T-helper 2 cell (primary cell): ENCODE measurements at places on chromosomes 5 and 9.

DNA sequence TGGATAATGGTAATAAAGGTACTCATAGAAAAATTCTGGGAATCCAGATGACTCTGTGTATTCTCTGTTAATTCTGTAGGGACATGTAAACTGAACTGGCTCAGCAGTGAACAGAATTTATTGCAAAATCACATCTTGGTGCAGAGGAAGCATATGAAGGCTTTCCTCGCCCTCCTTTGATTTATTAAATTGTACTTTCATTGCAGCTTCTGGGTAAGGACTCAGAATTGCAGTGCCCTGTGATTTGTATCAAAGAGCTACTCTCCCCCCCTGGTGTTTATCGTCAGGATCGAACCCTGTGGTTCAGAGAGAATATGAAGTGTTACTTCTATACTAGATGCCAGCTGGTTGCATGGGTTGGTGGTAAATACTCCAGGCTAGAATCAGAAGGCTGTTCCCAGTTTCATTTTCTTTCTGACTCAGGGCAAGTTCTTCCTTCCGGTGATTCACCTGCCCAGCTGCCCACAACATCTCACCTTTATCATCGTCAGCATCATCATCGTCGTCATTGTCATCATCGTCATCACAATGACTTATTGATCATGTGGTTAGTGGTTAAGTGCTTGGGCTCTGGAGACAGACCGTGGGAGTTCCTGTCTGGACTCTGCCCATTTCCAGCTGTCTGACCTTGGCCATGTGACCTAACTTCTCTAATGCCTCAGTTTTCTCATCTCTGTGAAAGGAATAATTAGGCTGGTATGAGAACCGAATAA is 238.8 kb downstream of the ARHGAP26 start:
- peak; percentile 99 for DNase-seq

DNA sequence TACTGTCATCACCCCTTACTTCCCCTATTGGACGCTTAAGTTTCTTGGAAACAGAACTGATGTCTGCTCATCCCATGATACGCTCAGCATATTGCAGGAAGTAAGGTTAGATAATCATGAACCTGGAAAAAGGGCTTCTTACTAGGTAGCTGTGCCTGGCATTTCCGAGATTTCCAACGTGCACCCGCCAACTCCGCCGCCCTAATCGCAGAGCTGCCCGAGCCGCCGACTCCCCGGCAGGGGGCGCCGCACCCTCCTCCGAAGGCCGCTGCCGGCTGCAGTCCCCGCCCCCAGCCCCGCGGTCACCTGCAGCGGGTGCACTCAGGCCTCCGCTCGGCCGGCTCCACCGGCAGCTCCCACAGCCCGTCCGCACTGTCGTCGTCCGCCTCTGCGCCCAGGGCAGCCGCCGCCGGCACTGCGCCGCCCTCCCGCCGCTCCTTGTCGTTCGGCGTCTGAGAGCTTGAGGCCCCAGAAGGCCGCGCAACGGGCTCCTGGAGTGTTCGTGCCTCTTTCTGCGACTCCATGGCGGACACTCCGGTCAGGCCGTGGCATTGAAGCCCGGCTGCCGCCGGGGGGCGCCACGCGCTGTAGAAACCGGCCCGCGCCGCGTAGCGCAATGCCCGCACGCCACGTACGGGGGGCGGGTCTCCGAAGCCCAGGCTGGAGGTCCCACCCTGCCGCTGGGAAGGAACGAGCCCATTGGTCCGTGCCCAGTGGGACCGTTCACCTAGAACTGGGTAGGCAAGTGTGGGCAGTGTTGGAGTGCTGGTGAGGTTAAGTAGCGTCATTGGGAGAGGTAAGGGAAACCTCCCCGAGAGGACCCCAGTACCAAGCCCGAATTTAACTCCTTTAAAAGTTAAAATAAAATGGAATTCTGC is at the start of gene DTWD2:
DTWD2 (minus strand) TSS at position 560 of the 878 bp plus-strand sequence; CDS start at position 524, 36 bp downstream.
- DNase-seq: peak; percentile 91

DNA sequence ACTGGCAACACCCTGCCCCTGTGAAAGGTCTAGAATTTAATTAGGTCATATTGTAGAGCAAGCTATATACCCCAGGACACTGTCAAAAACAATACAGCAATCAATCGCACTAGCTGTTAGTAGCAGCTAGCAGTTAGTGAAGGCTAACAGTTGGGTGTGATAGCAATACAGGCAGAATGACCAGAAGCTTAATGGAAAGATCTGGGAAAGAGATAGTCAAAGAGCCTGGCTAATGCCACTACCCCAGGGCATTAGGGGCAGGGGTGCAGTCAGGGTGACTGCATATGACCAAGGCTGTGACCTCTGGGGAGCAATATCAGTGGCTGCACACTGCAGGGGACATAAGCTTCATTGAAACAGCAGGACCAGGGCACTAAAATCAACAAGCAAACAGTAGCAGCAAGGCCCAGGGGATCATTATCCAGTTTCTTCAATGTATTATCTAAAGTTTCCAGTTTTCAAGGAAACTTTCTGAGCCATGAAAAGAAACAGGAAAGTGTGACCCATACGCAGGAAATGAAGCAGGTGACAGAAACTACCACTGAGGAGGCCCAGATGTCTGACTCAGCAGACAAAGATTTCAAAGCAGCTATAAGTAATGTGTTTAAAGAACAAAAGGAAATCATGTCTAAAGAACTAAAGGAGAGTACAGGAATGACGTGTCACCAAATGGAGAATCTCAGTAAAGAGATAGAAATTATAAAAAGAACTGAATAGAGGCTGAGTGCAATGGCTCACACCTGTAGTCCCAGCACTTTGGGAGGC is 82.4 kb downstream of the ZNF354C start:
- no peak for DNase-seq

- no peak for DNase-seq
Measured at GRCh38 chr5:156328766-156329165, 1.8 kb downstream of the SGCD start.

- no peak for DNase-seq
Measured at GRCh38 chr9:80995759-80996158, 693.6 kb downstream of the TLE1 start.

DNA sequence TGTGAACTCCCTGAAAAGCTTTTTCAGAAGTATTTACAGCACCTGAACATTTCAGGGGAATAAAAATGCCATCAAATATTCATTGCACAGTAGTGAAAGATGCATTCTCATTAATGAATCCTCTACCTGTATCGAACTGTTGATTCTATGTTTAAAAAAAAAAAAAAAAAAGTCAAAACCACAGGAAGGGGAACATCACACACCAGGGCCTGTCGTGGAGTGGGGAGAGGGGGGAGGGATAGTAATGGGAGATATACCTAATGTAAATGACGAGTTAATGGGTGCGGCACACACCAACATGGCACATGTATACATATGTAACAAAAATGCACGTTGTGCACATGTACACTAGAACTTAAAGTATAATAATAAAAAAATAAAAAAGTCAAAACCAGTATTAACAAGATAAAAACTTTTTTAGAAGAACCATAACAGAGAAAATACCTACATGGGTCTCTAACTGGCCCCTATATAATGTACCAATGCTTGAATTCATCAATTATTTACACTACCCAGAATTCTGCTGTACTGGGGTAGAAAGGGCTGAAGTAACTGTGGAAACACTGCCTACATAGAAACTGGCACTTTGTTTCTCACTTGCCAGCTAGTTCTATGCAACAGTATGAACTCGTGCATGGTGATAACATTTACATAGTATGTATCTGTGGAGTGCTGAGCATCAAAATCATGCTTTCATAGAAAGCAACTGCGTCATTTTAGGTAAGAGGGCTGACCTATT is 48.9 kb downstream of the GNAQ start:
- no peak for DNase-seq

- no peak for DNase-seq
Measured at GRCh38 chr9:6543204-6543603, 102.3 kb downstream of the GLDC start.

DNA sequence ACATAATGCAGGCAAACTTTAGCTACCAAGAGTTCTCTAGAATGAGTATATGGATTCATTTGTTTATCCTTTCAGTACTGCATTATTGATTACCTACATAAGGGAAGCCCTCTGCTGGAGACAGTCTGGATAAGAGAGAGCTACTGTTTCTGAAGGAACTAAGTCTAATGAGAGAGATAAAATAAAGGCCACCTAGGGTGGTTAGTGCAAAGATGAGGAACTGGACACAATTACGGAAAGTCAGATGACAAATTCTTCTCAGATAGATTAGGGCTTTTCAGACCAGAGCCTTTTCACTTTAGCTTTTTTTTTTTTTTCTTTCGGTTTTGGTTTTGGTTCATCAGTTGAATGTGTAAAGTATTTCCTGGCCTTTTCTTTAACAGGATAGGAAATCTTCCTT is 31.3 kb downstream of the ISOC1 start:
- peak; percentile 50 for DNase-seq

DNA sequence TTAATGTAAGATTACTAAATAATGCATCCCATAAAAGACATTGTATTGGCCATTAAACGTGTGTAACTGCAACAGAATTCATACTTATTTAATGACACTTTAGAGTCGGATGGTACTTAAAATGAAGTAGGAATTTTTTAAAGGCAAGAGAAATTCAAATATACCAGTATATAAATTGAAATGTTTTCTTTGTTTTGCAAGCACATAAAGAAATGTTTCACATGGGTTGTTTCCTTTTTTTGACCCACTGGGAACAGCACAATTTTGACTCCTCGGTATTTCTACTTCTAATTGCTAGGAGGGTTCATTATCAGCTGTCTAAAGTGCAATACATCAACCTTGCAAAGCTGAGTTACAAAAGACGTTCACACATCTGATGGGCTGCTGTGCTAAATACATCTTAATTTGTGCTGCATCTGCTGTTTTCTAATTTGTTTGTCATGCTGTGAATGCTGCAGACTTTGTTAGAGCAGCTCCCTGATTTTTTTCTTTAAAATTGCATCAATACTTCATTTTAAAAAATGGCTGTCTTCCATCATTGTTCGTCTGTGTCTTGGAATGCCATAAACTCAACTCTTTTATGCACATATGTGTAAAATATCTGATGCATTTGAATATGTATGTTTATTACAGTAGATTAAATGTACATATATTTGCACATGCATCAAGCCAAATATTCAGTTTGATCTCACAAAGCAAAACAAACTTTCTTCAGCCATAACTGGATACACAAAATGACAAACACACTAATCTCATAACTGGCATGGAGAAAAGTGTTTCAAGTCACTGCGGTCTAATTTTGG is 454.0 kb upstream of the GRAMD2B start:
- no peak for DNase-seq
